ENCODE measurements at places on chromosomes 1 and 21.

- DNase-seq = no peak
These were observed 141.2 kb downstream of the VPS13D start for GRCh38 chr1:12371053-12371452.

- no peak for DNase-seq
These were observed 600.8 kb upstream of the CXADR start for GRCh38 chr21:16912075-16912474.

- DNase-seq = no peak
These were observed 64.7 kb downstream of the GORAB start for GRCh38 chr1:170596701-170597100.

DNA sequence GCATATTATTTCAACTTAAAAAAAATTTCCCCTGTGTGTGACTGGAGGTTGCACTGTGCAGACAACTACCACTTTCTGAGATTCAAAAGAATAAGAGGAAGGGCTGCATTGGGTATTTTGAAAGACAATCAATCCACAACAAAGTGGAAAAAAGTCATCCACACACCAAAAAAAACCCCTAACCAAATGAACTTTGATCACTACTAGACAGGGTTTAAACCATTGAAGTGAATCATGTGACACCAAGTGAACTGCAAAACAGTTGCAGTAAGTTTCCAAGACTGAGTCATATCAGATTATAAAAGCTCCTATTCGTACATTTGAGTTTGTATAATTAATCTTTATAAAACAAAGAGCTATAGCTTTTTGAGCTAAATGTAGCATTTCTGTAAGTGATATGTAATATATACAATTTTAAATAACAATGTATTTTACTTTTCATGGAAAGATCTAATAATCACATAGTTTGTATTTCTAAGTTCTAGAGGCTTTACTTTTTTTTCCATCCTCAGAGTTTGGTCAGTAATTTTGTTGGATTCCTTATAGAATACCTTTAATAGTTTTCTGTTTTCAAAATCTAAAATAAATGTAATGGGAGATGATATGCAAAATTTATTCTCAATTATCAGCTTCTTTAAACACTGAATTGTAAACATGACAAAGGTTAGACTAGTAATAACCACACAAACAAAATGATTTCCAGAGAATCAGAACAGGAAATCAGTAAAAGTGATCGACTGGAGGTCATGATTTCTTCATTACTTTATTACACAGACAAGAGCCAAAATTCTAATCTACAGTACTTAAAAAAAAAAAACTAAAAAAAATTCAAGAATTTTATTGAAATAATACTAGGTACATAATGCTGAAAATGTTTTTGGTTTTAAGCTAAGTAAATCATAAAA lies 50.5 kb upstream of the GFI1 start:
- no peak for DNase-seq

DNA sequence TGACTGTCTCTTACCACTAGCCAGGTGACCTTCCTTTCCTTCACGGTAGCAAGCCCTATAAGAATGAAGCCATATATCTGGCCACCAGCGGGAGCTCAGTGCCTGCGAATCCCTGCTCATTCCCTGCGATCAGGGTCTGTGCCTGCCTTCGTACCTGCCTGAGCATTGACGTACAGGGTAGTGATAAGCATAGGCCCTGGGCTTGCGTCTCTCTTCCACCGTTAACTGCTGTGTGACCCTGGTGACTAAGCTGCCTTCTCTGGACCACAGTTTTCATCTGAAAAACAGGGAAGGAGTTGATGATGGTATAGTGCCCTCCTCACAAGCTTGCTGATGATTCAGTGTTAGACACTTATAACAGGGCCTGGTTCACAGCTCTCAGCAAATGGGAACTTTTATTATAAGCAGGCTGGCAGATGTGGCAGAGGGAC lies 4.1 kb downstream of the ZC3H12A start:
- no peak for DNase-seq
